ENCODE measurements at places on chromosomes 3 and 15. TPM values are rescaled to one million over a fixed set of nuclear protein-coding genes. Genes with fewer than 3 reads are reported as not detected.

The GUCA1C gene
- total RNA-seq, result not detected

The ZBED2 gene
- total RNA-seq, result 360 TPM

The COX5A gene
- total RNA-seq, result 241 TPM

The CA12 gene
- 2.4 TPM for total RNA-seq

The PRSS50 gene
- total RNA-seq, result 0.07 TPM

The ZNF860 gene
- total RNA-seq, result not detected

The PLSCR4 gene
- not detected for total RNA-seq

The PLSCR2 gene
- total RNA-seq, result not detected

The FANCD2OS gene
- total RNA-seq, result not detected

The NCBP2 gene
- 84.3 TPM for total RNA-seq

The SHC4 gene
- total RNA-seq, result 1.2 TPM

The DNAH1 gene
- total RNA-seq, result 32.4 TPM

The ACAN gene
- total RNA-seq, result not detected

- peaks cover 10% of the 10 kb centered on the region for H3K27me3 ChIP-seq
- H3K4me1 ChIP-seq, result no peaks in the 10 kb centered on the region
- no peak for DNase-seq
- no peaks in the 10 kb centered on the region for H3K36me3 ChIP-seq
Observed at GRCh38 chr3:30986551-30986950, 92.1 kb upstream of the GADL1 start.

DNA sequence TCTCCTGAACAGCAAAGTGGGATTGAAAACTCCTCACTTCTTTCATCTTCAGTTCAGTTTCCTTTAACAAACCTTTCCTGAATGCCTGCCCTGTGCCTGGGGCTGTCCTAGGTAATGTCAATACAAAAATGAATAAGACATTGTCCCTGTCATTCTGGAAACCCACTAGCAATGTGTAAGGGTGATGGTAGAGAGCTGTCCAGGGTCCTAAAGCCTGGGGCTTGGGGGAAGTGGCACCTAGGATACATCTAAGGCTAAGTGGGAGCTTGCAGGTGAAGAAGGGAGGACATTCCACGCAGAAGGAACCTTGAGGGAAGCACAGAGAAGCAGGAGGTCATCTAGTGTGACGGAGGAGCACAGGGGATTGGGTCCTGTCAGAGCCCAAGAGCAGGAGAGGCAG is 212.7 kb upstream of the PPP2R3A start:
- no peak overlapping the region for H3K27ac ChIP-seq
- no peaks in the 10 kb centered on the region for H3K27me3 ChIP-seq
- H3K4me1 ChIP-seq, result no peaks in the 10 kb centered on the region
- no peaks in the 10 kb centered on the region for H3K36me3 ChIP-seq

GRCh38 chr3:58621086-58621830 is 44.1 kb upstream of the FAM107A start:
- no peaks in the 10 kb centered on the region for H3K36me3 ChIP-seq
- H3K27me3 ChIP-seq, result no peaks in the 10 kb centered on the region
- DNase-seq, result no peak
- no peak overlapping the region for H3K27ac ChIP-seq
- H3K4me1 ChIP-seq, result no peaks in the 10 kb centered on the region

DNA sequence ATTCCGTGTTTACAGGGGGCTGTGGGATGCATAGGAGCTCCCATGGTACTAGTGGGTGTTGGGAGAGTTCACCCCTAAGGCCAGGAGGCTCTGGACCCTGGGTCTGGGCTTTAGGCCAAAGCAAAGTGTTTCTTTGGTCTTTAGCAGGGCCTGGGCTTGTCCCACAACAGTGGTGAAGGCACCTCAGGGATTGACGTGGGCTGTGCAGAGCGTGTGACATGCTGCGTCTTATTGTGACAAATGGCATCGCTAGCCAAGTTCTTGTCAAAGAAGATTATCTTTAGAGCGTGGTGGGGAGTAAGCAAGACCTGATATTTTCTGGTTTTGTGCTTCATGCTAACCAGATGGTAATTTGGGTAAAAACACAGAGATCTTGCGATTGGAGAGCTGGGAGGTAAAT is 170.1 kb downstream of the APBA2 start:
- peaks cover 51% of the 10 kb centered on the region for H3K4me1 ChIP-seq
- no peaks in the 10 kb centered on the region for H3K27me3 ChIP-seq
- H3K36me3 ChIP-seq, result peaks cover 3% of the 10 kb centered on the region
- no peak overlapping the region for H3K27ac ChIP-seq
- H3K4me3 ChIP-seq, result no peak overlapping the region

- H3K4me1 ChIP-seq, result no peaks in the 10 kb centered on the region
- H3K27ac ChIP-seq, result no peak overlapping the region
- no peaks in the 10 kb centered on the region for H3K27me3 ChIP-seq
- no peaks in the 10 kb centered on the region for H3K36me3 ChIP-seq
- H3K4me3 ChIP-seq, result no peak overlapping the region
- no peak for DNase-seq
Observed at GRCh38 chr15:96076350-96076749, 254.2 kb upstream of the NR2F2 start.

- no peak overlapping the region for H3K4me3 ChIP-seq
- H3K27me3 ChIP-seq, result no peaks in the 10 kb centered on the region
- DNase-seq, result no peak
Observed at GRCh38 chr3:11312166-11312565, 40.0 kb downstream of the ATG7 start.

- H3K27me3 ChIP-seq, result no peaks in the 10 kb centered on the region
- H3K27ac ChIP-seq, result no peak overlapping the region
- no peak for DNase-seq
- H3K4me3 ChIP-seq, result no peak overlapping the region
- H3K36me3 ChIP-seq, result no peaks in the 10 kb centered on the region
- no peaks in the 10 kb centered on the region for H3K4me1 ChIP-seq
Observed at GRCh38 chr3:11929531-11929930, 74.7 kb upstream of the SYN2 start.

DNA sequence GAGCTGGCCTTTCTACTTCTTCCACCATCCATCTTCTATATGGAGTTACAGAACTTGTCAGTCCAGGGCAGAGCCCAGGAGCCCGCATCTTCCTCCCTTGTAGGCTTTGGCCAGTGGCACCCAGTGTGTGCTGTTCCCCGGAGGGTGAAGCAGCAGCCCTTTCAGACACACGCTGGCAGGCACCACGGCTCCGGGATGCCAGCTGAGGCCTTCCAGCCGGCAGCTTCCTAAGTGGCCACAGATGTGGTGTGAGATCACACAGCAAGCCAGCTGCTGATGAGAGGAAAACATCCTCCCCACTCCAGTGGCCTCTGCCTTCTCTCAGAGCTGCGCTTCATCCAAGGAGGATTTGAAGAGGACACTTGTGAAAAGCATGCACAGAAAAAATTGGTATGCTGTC is 24.1 kb downstream of the CRABP1 start:
- H3K27ac ChIP-seq, result no peak overlapping the region
- no peak overlapping the region for H3K4me3 ChIP-seq
- no peak for DNase-seq

DNA sequence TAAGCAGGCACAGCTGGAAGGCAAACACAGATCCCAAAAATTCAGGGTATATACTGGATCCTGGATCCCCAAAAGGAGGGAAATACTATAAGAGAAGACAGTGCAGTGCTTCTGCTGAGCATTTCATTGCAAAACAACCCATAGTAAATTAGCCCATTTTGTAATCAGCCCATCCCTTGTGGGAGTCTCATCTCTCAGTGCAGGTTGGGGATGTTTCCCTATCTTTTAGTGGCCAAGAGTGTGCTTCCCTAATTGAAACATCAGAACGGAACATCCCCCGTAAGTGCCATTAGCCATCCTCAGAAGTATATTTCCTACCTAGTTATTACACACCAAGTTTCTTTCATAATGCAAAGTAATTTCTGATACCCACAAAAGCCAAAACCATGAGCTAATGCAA is 11.2 kb upstream of the MTMR14 start:
- no peak overlapping the region for H3K27ac ChIP-seq
- H3K36me3 ChIP-seq, result no peaks in the 10 kb centered on the region
- H3K4me3 ChIP-seq, result no peak overlapping the region

- no peaks in the 10 kb centered on the region for H3K4me1 ChIP-seq
- no peak overlapping the region for H3K27ac ChIP-seq
- H3K4me3 ChIP-seq, result no peak overlapping the region
- H3K36me3 ChIP-seq, result no peaks in the 10 kb centered on the region
- peaks cover 11% of the 10 kb centered on the region for H3K27me3 ChIP-seq
Observed at GRCh38 chr3:111954228-111954990, 24.4 kb upstream of the ABHD10 start.

DNA sequence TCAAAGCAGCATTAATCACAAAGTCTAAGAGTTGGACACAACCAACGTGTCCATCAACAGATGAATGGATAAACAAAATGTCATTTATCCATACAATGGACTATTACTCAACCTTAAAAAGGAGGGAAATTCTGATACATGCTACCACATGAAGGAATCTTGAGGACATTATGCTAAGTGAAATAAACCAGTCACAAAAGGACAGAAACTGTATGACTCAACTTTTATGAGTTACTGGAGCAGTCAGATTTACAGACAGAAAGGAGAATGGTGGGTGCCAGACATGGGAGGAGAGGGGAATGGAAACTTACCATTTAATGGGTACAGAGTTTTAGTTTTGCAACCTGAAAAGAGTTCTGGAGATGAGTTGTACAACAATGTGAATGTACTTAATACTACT is 43.0 kb upstream of the SEC13 start:
- H3K4me3 ChIP-seq, result no peak overlapping the region
- H3K4me1 ChIP-seq, result peaks cover 52% of the 10 kb centered on the region
- H3K27ac ChIP-seq, result no peak overlapping the region
- H3K27me3 ChIP-seq, result peaks cover 31% of the 10 kb centered on the region
- DNase-seq, result no peak
- peaks cover 1% of the 10 kb centered on the region for H3K36me3 ChIP-seq

DNA sequence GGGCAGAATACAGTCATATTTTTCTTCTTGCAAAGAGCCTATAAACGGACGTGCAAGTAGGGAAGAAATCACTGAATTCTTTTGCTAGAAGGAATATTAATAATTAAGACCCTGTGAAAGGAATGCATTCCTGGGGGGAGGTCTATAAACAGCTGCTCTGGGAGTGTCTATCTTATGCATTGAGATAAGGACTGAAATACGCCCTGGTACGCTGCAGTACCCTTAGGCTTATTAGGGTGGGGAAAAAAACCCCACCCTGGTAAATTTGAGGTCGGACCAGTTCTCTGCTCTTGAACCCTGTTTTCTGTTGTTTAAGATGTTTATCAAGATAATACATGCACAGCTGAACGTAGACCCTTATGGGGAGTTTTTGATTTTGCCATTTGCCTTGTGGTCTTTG is 100.0 kb upstream of the KBTBD8 start:
- no peaks in the 10 kb centered on the region for H3K4me1 ChIP-seq
- peaks cover 23% of the 10 kb centered on the region for H3K36me3 ChIP-seq
- H3K4me3 ChIP-seq, result no peak overlapping the region
- no peaks in the 10 kb centered on the region for H3K27me3 ChIP-seq
- no peak for DNase-seq

DNA sequence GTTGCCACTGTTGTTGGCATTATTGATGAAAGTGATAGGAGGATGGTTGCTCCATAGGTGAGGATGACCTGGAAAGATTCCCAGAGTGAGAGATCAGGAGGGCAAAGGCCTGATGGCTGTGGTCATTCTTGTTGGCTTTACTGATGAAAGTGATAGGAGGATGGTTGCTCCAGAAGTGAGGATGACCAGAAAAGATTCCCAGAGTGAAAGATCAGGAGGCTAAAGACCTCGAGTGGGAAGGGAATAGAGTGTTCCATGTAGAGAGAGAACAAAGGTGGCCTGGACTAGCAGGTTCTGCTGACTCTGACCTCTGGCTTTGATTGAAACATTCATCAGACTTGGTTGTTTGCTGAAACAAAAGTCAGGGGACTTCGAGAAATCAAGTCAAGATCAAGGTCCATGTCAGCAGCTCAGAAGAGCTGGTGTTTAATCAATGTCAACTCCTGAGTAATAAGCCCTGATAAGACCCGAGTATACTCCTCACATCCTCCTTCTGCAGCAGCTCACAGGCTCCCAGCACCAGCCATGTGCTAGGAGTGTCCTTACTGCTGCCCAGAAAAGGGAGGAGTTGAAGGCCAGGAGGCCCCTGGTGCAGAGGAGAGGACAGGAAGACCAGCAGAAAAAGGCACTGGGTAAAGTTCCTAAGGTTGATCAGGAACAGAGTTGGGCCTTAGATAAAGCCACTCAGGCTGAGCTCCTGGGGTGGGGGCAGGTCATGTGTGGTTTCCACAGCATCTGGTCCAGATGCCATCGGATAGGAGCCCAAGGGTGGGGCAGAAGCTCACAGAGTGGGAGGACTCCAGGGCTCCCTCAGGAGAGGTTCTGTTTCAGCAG is 19.9 kb downstream of the CYP8B1 start:
- H3K27ac ChIP-seq, result no peak overlapping the region
- DNase-seq, result no peak
- no peak overlapping the region for H3K4me3 ChIP-seq

GRCh38 chr15:45414215-45414885 is 36.0 kb upstream of the GATM start:
- no peaks in the 10 kb centered on the region for H3K27me3 ChIP-seq
- H3K4me3 ChIP-seq, result no peak overlapping the region
- H3K4me1 ChIP-seq, result peaks cover 18% of the 10 kb centered on the region
- peak overlapping the region; percentile 65 for H3K27ac ChIP-seq
- no peak for DNase-seq

- H3K4me1 ChIP-seq, result no peaks in the 10 kb centered on the region
- H3K4me3 ChIP-seq, result no peak overlapping the region
Observed at GRCh38 chr3:144241404-144241803, 269.8 kb downstream of the DIPK2A start.

GRCh38 chr15:84755736-84756527 is 7.5 kb downstream of the ZNF592 start:
- no peaks in the 10 kb centered on the region for H3K27me3 ChIP-seq
- H3K4me3 ChIP-seq, result peak overlapping the region; percentile 3
- no peak for DNase-seq
- peak overlapping the region; percentile 44 for H3K27ac ChIP-seq

GRCh38 chr3:186605561-186606545 is 7.0 kb upstream of the AHSG start:
- no peak for DNase-seq
- H3K36me3 ChIP-seq, result no peaks in the 10 kb centered on the region
- no peak overlapping the region for H3K27ac ChIP-seq
- no peak overlapping the region for H3K4me3 ChIP-seq

DNA sequence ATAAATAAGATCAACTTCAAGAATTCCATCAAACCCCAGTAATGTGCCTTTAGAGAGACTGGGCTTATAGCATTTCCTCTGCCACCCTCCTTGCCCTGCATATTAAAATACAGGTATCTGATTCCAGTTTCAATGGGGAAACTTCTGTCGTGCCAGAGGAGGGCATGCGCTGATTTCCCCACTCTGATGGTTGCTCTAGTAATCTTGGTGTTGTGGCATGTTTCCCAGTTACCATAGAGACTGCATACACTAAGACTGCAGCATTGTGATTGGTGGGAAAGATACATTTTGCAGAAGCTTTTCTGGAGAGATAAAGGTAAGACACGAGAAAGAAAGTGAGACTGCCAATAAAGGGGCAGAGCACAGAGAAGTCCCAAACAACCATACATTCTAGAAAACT is 225.6 kb downstream of the TIGIT start:
- no peaks in the 10 kb centered on the region for H3K27me3 ChIP-seq
- H3K36me3 ChIP-seq, result no peaks in the 10 kb centered on the region
- DNase-seq, result no peak

GRCh38 chr15:78943692-78944091 is 1.2 kb downstream of the CTSH start:
- H3K36me3 ChIP-seq, result no peaks in the 10 kb centered on the region
- H3K27ac ChIP-seq, result no peak overlapping the region
- peak overlapping the region; percentile 78 for H3K4me3 ChIP-seq
- peaks cover 10% of the 10 kb centered on the region for H3K4me1 ChIP-seq
- H3K27me3 ChIP-seq, result peaks cover 21% of the 10 kb centered on the region
- no peak for DNase-seq

GRCh38 chr15:42056934-42057798 is 36.3 kb upstream of the PLA2G4E start:
- peaks cover 14% of the 10 kb centered on the region for H3K4me1 ChIP-seq
- peak overlapping the region; percentile 9 for H3K27ac ChIP-seq
- H3K4me3 ChIP-seq, result peak overlapping the region; percentile 49
- H3K36me3 ChIP-seq, result no peaks in the 10 kb centered on the region
- H3K27me3 ChIP-seq, result peaks cover 33% of the 10 kb centered on the region
- DNase-seq, result peak; percentile 65
